NCI-H748 treated with DMSO at 0.1 percent for 48 hours (cell line): ENCODE measurements at places on chromosomes 2 and 18.

DNA sequence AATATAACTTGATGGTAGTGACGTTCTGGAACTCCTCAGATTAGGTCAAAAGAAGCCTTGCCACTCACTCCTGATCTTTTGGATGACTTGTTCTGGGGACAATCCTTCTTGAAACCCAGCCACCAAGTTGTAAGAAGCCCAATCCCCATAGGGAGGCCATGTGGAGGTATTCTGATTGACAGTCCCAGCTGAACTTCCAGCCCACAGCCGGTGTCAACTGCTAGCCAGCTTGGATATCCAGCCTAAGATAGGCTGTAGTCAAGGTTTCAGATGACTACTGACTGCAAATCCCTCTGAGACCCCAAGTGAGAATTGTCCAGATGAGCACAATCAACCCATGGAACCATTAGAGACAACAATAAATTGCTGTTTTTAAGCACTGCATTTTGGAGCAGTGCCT is 31.4 kb downstream of the EIF2AK2 start:
- no peak for DNase-seq

DNA sequence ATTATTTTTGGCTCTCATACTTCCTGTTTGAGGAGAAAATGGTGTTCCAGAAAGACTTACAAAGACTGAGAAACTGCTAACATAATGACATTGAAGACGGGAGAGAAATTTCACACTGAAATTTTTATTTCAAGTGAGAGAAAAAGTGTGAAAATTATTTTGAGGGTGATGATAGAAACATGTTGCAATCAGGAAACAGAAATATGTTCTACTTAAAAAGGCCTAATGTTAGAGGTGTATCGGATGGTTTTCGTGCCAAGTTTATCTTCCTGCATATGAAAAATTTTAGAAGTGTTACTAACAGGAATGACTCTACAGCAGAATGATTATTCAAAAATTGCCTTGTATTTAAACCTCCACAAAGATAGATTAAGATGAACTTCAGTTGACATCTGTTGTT is 50.5 kb downstream of the KCNE4 start:
- DNase-seq, result no peak

DNA sequence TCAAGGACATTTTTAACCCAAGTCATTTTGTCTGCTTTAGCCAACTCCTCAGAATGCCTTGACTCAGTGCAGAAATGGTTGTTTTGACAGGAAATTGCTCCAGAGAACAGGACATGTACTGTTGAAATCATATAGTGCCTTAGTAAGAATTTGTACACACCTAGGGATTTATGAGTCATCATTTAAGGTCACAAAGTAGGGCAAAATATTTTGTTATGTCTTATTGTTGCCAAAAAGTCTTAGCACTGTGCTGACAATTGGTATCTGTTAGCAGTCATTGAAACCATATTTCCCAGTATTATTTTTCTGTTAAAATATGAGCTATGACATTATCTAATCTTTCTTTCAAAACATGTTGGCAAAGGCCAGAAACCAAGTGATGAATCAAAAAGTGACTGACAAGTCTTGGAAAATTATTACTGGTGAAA is 104.5 kb downstream of the OSBPL6 start:
- DNase-seq, result no peak

DNA sequence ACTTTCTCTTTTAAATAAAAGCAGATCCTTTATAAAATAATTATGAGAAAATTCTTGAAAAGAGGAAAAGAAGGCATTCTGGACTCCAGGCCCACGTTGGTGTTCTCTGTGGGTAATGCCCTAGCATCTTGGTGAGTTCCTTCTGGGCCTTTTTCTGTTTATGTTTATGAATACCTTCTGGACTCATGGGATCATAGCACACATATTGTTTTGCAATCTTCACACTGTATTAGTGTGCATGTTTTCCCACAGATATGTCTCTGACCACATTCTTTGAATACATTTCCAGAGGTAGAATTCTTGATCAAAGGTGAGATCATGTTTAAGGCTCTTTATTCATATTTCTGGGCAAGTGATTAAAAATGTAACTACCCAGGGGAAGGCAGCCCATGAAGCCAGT is 15.9 kb downstream of the GLI2 start:
- no peak for DNase-seq

DNA sequence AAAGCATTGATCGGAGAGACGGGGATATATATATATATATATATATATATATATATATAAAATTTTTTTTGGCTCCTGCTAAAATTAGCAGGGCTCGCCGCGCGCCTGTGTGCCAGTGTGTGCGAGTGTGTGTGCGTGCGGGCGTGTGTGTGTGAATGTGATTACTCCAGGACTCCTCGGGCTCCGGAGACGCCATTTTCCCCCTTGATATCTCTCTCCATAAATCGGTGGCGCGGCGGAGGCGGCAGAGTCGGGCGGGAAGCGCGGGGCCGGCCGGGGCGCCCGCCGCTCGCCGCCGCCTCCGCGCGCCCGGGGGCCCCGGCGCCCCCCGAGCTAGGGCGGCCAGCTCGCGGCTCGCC is 795 bp upstream of the SETBP1 start:
- peak; percentile 61 for DNase-seq

DNA sequence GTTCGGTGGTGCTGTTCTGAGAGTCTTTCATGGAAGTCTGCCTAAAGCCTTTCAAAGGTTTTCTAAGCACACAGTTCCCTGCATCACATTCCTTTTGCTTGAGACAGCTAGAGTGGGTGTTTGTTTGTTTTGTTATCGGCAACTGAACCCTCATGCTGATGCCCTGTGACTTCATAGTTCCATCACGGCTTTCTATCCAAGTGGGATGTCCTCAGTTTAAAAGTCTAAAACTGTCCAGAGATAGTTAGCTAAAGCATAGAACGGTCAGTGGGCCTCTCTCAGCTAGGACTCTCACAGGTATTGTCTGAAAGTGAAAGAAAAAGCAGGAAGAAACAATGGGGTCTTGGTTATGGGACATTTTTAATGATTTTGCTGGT is 337.3 kb downstream of the OSR1 start:
- no peak for DNase-seq

DNA sequence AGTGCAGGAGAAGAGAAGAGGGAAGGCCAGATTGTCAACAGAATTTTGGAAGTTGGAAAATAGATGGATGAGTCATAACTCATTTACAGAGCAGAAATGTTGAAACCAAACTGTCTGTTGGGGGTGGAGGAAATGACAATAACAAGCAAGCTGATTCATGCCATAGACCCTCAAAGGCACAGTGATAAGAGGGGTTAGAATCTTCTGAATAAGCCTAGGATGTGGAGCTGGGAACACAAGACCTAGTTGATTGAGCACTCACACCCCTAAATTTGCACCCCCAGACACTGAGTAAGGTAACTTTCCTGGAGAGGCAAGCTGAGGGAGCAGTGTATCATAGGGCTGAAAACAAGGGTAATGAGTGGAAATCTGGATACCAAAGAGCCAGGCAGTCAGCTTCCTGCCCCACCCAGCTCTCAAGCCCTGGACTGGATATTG is 141.4 kb downstream of the SCG2 start:
- DNase-seq, result peak; percentile 87

DNA sequence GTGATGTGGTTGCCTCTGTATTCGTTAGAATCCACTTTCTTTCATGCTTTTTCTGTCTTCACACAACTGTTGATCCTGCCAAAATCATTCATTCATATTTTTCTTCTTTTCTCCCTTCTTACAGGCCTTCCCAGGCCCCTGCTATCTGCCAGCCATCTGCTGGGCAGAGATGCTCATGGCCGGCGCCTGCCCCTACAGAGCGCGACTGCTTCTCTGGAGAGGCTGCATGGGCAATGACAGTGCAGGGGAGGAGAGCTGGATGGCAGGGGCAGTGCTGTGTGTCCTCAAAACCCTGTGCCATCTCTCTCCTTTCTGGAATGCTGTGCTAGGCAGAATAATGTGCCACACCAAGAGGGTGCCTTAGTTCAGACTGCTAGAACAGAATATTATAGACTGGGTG is 125.2 kb downstream of the INHBB start:
- DNase-seq, result no peak

- peak; percentile 25 for DNase-seq
Measured at GRCh38 chr2:112483042-112483473, 1.1 kb downstream of the TTL start.

DNA sequence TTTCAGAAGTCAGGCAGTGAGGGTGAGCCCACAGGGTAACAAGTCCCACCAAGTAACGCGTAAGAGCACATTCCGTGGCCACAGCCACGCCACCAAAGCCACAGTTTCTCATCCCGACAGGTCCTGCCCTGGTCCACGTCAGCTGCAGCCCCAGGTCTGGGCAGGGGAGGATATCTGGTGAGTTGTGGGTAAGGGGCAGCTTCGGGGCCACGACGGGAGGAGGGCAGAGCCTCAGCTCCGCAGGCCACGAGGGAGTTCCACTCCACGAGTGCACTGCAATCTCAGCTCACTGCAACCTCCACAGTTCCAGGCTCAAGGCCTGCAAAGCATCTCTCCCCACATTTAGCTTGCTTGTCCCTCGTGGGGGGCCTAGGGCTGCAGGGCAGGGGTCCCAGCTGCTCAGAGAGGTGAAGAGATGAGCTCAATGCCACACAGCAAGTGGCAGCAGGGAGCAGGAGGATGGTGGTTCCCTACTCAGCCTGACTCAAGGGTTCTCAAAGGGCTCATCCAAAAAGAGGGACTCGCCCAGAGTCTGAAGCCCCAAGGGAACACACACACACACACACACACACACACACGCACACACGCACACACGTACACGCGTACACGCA is 12.5 kb downstream of the SNORC start:
- DNase-seq, result no peak
